ENCODE measurements at places on chromosomes 6 and 20.
A peak's percentile ranks its signal among the peaks of the same experiment; 100 is the strongest.

DNA sequence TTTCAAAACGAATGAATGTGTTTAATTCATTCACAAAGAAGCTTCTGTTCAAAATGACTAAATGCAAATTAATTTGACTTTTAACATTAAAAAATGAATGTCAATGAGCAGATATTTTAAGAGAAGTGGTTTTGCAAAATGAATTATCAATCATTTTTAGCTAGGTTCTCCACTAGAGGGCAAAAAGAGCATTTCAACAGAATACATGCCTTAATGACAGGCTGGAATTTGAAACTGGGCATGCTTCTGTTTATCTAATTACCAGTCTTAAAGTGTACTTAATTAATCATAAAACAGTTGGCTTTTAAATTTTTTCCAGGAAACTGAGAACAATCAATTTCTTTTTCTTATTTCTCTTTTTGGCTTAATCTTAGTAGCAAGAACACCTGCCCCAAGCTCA is 63.8 kb upstream of the TINAG start:
- DNase-seq = no peak

DNA sequence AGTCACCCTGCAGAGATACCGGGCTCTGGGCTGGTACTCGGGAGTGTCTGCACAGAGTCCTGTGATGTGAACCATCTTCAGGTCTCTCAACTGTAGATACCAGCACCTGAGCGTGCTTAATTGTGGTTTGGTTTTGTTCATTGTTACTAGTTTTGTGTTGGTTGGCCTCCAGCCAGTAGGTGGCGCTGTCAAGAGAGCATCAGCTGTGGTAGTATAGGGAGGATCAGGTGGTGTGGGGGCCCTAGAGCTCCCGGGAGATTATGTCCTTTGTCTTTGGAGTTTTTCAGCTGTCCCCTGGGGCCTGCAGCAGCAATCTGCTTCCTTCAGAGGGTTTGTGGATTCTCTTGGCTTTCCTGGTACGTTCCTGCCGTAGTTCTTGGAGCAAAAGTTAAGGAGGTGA is 67.9 kb downstream of the CDYL start:
- peak; percentile 35 for DNase-seq

- no peak for DNase-seq
These were observed 48.1 kb downstream of the ZBTB9 start for GRCh38 chr6:33502486-33502885.

GRCh38 chr6:38322138-38322537 is 317.6 kb downstream of the BTBD9 start:
- no peak for DNase-seq

- no peak for DNase-seq
These were observed 321.4 kb downstream of the FARS2 start for GRCh38 chr6:5582762-5583161.

DNA sequence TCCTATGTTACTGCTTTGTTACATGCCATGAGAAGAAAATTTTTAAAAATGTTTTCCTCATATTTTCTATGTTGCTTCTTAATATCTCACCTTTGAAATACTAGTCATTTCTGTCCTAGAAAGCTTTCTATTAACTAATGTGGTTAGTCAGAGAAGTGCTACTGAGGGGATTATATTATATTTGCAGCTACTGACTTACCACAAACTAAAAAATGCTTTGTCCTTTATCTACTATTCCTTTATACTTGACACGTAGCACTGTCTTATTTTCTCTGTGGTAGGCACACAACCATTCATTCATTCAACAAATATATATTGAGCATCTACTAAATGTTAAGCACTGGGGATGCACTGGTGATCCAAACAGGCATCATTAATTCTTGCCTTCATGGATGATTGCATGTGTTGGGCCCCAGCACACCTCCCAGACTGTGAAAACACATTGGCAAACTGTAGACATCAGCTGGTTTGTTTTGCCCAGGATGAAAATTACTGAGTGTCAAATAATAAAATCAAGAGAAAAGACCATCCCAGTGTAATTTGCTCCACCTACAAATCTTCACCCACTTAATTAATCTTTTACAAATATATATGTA is 10.7 kb upstream of the MLIP start:
- DNase-seq = no peak

DNA sequence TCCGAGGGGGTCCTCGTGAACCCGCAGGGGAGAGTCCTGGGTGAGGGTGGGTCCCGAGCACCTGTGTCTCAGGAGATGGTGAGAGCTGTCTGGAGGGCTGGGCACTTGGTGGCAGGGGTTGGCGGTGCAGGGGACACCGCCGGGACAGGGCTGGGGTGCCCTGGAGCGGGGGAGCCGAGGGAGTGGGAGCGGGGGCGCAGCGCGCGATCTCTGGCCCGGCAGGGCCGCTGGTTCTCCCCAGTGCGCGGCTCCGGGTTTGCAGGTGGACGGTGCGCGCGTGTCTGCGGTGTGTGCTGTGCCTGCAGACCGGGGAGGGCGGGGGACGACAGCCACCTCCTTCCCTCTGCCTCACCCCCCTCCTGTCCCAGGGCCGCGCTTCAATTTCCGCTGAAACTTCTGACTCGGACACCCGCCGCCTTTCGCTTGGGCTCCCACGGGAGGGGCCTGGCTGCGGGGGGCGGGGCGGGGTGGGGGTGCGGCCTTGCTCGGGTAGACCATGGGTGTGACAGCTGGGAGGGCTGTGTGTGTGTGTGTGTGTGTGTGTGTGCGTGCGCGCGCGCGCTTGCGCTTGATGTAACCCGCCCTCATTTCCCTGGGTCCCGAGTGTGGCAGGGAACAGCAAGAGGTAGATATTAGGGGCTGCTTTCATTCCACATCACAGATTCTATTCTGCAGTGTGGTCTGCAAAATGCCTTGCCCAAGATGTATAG is 1.2 kb downstream of the TRIB3 start:
- peak; percentile 89 for DNase-seq

DNA sequence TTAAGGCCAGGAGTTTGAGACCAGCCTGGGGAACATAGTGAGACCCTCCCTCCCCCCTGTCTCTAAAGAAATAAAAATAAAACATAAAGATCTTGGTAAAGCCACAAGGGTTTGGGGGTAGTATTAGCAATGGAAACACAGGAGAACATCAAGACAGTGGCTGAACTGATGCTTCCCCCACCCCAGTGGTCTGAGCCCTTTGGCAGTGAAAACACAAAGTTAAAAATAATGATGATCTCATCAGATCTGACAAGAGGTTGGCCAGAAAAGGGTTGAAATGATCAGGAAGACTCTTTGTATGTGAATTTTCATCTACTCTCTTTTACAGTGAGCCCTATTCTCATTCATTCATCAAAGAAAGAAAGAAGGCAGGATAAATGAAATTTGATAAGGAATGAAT is 93.7 kb downstream of the KCNB1 start:
- no peak for DNase-seq

- peak; percentile 16 for DNase-seq
These were observed 527 bp downstream of the FBXO30 start for GRCh38 chr6:145814035-145814500.

DNA sequence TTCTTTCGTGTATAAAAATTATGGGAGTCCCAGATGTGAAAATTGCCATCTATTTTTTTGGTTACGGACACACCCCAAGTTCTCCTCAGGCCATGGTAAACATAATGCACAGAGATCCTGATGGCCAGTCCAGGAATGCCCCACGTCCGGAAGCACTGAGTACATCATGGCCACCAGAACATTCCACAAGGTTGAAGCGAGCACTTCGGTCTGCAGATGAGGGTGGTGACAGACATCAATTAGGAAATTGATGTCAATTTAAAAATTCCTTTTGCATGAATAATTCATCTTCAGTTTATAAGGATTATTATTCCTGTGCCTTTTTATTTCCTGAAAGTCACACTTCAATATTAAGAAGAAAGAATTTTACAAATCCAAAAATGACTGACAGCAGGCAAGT is 13.2 kb upstream of the EXOC2 start:
- no peak for DNase-seq

DNA sequence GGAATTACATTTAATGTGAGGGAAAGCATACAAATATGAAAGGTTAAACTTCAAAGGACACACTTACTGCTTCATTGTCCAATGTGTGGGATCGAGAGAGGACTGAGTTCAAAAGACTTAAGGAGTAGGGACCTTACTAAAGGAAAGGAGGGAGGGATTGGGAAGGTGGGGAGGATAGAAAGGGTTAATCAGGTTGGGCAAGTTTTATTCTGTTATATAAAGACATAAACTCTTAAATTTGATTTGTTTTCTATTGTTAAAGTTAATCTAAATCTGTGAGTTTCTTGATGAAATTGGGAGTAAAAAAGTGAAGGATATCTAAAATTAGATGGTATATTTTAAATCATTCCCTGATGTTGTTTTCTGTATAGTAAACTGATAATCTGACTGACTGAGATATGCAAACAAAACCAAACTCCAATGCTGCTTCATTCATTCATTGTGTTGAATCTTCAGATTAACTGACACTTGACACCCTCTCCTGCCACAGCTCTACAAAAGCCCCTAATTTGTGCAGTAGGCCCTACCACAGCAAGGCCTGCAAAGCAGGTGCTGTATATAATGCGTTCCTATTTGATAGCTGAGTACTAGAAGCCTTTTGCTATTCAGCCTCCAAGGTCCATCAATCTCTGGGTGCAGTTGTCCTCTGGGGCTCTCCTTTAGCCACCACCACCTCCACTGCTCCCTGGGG is 1.3 kb upstream of the UBE2J1 start:
- no peak for DNase-seq

GRCh38 chr6:9233686-9234085 is 798.3 kb upstream of the SLC35B3 start:
- DNase-seq = no peak

- no peak for DNase-seq
These were observed 1077.6 kb upstream of the MAP3K7 start for GRCh38 chr6:91664327-91664959.

GRCh38 chr6:1720620-1721322 is 111.1 kb downstream of the FOXC1 start:
- no peak for DNase-seq

- no peak for DNase-seq
These were observed 45.6 kb downstream of the EYA4 start for GRCh38 chr6:133286765-133287164.

- no peak for DNase-seq
These were observed 228.9 kb downstream of the HIVEP2 start for GRCh38 chr6:142716097-142716496.

DNA sequence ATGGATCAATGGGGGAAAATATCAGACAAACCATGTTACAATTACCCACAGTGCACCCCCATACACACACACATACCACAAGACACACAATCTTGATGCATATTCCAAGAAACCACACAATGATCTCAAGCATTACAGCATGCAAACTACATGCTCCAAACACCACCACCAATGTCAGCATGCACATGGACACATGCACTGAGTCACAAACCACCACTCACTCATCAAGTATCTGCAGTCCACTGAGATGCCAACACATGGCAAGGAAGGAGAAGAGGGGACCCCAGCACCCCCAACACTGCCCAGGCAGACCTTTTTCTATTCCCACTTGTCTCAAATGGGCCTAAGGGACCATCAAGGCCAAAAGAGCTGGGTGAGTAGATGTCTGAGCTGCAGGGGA is 91.6 kb downstream of the PREX1 start:
- no peak for DNase-seq

GRCh38 chr6:110544472-110544871 is 68.1 kb upstream of the SLC22A16 start:
- DNase-seq = no peak

DNA sequence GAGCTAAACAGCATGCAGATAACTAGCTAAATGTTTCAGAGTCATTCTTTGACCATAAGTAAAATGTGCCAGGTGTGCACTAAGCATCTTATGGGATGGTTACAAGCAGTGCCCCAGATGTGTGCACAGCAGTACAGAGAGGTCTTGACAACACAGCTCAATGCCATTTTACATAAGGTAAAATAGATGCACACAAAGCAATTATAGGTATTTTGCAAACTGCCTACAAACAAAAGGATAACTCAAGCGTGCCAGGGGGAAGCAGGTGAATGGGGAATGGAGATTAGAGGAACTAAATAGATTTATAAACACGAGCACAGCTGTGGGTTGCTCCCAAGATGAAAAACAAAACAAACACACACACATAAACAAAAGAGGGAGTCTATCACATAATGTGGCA is 64.8 kb downstream of the SLC2A10 start:
- no peak for DNase-seq

DNA sequence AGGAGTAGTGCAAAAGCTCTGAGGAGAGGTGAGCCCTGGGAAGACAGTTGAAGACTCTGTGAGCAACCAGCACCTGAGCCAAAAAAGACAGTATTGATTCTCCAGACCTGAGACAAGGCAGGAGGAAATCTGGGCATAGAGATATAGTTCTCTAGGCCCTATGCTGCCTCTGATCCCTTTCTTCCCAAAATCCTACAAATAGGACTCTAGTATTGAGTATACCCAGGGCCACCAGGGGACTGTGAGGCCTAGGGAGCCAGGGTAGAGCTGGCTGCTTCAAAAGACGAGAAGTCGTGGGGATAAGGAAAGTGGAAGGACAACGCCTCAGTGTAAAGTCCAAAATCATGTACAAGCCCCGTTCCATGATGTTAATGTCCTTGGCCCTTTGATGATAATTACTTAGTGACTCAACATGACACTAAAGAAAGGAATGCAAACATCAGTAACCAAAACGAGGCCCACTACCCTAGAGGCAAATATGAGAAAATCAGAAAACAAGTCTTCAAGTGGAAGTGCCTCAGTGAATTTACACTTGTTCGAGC is 197.3 kb upstream of the PROKR2 start:
- DNase-seq = no peak

DNA sequence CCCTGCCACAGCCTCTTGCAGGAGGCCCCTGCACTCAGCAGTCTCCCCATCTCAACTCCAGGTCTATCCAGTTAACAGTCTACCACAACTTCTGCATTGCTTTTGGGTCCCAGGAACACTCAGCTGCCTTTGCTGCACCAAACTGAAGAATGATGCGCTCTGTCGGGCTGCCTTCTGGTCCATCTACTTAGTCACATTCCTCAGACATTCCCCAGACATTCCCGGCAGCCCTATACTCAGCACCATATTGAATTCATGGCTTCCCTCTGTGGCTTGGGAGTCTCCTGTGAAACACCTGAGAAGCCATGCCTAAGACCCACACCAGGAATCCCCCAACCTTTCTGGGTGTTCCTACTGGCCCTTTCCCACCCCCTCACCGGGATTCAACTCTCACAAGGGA is 99.6 kb upstream of the COL21A1 start:
- DNase-seq = no peak

DNA sequence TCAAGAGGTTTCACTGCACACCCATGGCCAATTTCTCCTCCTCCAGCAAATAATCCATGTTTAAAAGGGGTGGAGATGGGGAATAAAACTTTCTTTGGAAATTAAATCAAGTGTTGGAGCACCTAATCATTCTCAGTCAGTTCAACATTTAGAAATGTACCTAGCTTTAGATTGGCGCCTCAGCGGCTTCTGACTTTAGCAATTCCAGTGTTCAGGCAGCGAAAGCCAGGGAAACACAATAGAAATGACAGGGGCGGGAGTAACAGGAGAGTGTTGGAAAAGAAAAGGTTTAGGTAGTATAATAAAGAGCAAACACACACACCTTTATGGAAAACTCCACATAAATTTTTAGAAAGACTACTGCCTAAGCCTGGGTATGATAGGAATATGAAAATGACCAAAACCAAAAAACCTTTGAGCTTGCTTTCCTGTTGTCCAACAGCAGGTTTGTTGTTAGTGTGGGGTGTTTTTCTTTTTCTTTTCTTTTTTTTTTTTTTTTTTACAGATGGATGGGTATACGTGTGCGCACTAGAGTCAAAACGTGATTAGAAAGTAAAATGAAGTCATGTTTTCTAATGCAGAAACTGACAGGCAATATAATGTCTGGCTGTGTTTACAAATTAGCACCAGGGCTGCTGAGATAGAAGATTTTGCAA is 7.7 kb downstream of the TFAP2A start:
- DNase-seq = no peak

GRCh38 chr20:14632906-14633305 is 295.5 kb upstream of the FLRT3 start:
- no peak for DNase-seq

GRCh38 chr6:84017709-84018452 is 15.7 kb upstream of the MRAP2 start:
- no peak for DNase-seq

All from activated CD8-positive, alpha-beta T cell treated with anti-CD3 and anti-CD28 coated beads for 36 hours (primary cell).